Activated CD4-positive, alpha-beta T cell treated with anti-CD3 and anti-CD28 coated beads, Interleukin-2, amount 50 U/mL, for 24 hours (primary cell): ENCODE measurements at places on chromosomes 2 and 18.

DNA sequence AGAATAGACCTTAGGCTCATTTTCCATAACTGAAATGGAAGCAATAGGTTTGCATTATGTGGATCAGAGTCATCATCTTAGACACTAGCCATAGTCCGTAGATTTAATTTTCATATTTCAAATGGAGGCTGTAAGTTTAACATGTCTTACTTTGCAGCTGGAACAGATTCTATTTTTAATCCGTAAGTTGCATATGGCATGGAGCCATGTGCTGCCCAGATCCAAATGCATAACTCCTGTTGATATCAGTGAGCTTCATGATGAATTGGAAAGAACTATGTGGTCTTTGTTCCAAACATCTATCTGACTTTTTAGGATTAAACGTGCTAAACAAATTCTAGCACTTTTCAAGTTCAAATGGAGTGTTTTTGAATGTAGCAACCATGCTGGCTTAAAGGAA, 43.4 kb downstream of the MEIS1 start:
- DNase-seq: no peak

GRCh38 chr2:78408795-78409118, 616.7 kb upstream of the REG3G start:
- no peak for DNase-seq

GRCh38 chr2:28276076-28276618, 116.5 kb upstream of the FOSL2 start:
- DNase-seq: no peak

GRCh38 chr2:104616856-104617255, 237.1 kb upstream of the POU3F3 start:
- no peak for DNase-seq

GRCh38 chr18:67517444-67517765, 885 bp upstream of the DSEL start:
- DNase-seq: no peak

DNA sequence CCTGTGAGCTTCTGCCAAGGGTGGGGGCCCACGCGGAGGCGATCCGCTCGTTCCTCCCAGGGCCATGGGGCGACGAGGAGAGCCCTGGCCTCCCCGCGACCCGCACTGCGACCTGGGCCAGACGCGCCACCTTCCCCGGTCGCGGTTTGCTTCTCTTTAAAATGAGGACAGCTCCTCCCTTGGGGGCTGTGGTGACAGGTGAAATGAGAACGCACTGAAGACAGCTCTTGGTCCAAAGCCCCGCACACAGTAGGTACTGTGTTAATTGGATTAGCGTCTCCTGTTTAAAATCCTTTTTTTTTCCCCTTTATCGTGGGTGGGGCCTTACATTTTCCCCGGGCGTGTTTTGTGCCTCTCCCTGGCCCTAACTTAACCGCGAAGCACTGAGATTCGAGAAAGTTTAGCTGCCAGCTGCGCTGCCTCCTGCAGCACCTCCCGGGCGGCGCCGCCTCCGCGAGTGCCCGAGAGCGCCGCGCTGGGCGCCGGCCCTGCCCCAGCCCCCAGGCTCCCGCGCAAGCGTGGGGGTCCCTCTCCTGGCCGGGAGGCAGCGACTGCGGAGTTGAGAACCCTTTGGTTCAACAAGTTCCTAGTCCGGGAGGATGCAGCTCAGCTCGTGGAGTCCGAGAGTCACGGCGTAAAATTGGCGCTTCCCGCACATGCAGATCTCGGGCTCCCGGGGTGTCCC, 1.1 kb downstream of the HPCAL1 start:
- peak; percentile 20 for DNase-seq

DNA sequence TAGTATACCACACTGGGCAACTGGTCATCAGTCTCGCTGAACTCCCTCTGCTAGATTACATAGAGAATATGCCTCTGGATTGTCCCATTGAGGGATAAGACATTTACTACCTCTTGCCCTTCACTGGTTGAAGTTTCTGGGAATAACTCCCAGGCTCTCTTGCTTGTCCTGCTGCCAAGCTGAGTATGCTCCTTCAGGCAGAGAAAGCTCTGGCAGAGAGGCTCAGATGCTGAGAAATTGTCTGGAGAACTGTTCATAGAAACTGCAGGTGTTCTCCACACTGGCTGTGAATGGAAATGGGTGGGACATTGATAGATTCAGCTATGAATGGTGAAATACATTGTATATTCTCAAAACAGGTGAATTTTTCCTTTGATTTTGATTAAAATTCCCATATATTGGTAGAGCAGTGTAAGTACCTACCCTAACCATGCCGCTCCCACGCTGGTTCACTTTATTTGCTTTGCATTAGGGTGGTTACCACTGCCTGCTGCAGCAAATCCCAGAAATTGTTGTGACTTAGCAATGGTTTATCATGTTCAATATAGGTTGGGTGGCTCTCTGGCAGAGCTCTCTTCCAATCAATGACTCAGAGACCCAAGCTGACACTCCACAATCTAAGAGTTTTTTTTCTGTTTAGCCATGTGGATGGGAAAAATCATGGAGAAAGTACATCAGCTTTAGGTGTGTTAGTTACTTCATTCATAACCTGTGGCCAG, 36.7 kb downstream of the FAM117B start:
- no peak for DNase-seq

DNA sequence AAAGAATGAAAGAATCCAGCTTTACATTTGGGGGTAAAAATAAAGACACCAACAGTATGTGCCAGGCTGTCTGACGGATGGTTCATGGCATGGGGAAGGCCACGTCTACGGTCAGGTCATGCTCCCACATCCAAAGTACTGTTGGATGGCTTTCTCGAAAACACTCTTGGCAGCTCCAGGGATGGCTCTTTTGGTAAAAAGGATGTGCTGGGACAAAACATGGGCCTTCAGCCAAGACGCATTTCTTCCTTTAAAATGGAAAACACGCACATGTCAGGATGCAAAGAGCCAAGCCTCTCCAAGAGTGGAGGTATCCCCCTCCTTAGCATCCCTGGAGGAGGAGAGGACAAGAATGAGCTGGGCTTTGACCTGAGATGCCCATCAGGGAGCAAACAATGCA, 376.5 kb upstream of the KLHL29 start:
- no peak for DNase-seq

DNA sequence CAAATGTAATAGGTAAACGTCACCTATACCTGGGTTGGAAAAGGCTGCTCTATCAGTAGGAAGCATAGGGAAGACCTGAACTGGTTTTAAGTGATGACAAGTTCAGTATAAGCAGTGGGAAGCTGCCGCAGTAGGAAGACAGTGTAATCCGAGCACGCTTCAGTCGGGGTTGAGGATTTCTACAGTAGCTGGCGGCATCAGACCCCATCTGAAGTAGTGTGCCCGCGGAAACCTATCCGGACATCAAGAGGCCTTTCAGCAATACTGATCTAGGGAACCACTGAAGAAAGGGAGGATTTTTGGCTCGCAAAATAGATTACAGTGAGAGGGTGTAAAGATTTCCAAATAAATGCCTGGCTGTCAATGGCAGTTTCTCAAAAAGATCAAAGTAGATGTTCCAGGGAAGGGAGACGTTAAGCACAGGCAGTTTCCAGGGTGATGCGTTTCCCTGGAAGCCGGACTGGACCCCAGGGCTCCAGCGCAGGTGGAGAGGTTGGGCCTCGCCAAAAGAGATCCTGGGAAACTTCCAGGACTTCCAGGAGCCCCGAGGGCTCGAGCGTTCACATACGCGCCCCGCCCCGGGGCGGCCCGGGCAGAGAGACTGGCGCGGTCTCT, 5.3 kb downstream of the LOXL3 start:
- no peak for DNase-seq

DNA sequence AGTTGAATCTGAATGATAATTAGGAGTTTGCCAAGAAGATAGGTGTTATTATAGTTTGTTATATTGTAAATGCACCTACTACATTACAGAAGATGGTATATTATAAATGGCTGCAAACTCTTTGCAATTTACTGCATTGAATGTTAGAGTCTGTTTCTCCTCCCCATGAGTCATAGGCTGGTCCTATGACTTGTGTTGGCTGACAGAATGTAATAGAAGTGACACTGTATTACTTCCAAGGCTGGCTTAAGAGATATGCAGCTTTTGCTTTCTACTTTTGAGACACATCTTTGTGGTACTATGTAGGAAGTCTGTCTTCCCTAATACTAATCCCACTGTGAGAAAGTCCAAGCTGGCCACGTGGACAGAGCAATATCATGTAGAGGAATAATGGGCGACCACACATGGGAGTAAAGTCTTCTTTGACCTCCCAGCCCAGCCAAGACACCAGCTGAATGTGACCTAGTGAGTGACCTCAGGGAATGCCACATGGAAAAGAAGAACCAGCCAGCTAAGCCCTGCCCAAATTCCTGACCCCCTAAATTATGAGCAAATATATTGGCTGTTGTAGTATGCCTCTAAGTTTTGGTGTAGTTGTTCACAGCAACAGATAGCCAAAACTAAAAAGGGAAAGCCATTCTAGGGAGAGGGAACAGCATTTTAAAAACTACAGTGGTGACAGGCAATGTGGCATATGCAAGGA, 6.8 kb upstream of the DDX1 start:
- no peak for DNase-seq

DNA sequence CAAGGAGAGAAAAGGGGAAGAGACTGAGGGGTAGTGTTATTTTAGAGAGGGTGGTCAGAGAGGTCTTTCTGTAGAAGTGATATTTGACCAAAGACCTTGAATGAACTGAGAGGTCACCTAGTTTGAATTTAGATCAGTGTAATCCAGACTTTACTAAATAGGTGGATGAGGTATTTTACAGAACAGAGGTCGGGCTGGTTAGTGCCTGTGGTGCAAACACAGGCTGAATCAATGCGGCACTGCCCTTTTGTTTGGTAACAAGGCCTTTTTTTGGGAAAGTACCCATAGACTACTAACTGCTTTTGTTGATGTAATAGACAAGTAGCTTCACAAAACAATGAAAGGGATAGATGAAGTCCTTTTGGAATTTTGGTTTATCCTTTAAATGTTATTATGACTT, 15.9 kb downstream of the RAPGEF4 start:
- no peak for DNase-seq

DNA sequence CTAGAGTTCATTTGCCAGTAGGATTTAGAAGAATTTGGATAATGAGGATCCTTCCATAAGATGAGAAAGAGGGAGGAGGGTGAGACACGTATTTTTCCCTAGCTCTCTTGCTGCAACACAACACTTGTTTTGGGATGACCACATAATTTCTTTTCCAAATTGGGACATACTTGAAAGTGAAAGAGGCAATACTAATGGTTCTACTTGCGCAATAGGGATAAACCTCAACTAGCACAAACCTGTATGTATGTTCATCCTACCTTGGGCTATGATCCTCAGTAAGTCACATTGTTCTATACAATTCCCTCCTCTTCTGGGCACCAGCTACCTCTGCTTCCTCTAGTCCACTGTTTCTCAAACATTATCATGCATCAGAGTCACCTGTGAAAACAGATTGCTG, 1208.8 kb upstream of the LRRTM1 start:
- DNase-seq: no peak
